T-helper 9 cell (primary cell): ENCODE measurements at places on chromosomes 2 and 18.
A peak's percentile ranks its signal among the peaks of the same experiment; 100 is the strongest.

GRCh38 chr2:216775043-216775453 is 79.7 kb upstream of the IGFBP5 start:
- DNase-seq, result no peak

GRCh38 chr2:69386789-69387734 is at the start of gene GFPT1:
Gene GFPT1 (minus strand): TSS chr2:69387227. CDS start chr2:69387071, 156 bp downstream.
- DNase-seq, result peak; percentile 90

DNA sequence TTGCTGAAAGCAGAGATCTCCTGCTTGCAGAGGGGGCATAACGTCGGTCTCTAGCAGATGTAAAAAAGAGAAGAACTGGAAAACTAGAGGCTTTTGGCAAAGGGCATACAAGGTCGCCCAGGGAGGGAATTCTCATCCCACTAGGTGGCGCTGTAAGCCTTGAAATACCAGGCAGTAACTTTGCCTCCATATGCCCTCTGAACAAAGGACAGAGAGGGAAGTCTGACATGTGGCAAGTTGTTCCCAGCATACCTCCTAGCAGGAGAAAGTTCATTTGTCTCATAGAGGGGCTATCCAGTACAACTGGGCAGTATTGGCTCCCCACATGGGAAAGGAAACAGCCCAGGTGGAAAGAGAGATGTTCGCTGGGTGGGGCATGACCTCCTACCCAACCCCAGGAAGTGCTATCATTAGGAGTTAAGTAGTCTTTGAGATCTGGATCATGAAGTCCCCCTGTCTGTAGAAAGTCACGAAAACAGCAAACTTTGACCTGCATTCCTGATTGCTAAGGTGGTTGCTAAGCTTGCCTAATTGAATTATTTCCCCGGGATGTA is 39.9 kb downstream of the STK17B start:
- peak; percentile 57 for DNase-seq

GRCh38 chr18:62182220-62182619 is 4.6 kb downstream of the PIGN start:
- no peak for DNase-seq

GRCh38 chr18:22549260-22549937 is 131.7 kb upstream of the CTAGE1 start:
- no peak for DNase-seq

- DNase-seq, result no peak
Measured at GRCh38 chr2:162219426-162219825, 23.8 kb downstream of the FAP start.

- no peak for DNase-seq
Measured at GRCh38 chr18:63905361-63905760, 2.4 kb upstream of the SERPINB10 start.

DNA sequence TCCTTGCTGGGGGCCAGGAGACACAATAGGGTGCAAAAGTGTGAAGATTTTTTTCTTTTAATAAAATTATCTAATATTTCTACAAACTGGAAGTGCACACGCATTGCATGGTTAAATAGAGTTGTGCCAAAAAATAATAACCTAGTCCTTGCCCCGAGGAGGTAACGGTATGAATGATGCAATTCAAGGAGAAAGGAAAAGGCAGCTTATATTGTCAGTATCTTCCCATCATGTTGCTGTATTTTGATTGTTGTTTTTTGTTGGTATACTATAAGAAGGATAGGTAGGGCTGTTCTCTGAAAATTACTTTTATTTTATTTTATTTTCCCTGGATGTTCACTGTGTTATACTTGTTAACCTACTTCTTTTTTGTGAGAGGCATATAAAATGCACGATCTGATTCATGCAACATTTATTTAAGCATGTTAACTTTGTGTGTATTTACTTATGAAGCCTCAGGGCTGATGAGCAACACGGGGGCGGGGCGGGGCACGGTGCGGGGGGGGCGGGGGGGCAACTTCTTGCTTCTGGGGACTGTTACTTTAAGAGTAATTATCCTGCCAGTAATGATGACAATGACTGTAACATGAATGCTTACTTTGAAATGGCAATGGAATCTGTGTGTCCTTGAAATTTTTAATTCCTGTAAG is 118.6 kb downstream of the AQP4 start:
- DNase-seq, result no peak

GRCh38 chr2:168752361-168752760 is 50.1 kb upstream of the NOSTRIN start:
- no peak for DNase-seq

- DNase-seq, result no peak
Measured at GRCh38 chr2:217244815-217245214, 385.0 kb upstream of the TNP1 start.

GRCh38 chr2:18244845-18245244 is 315.6 kb downstream of the RDH14 start:
- DNase-seq, result no peak

GRCh38 chr2:88808652-88809051 is 117.2 kb downstream of the RPIA start:
- DNase-seq, result no peak

- DNase-seq, result no peak
Measured at GRCh38 chr18:59917422-59917821, 17.6 kb downstream of the PMAIP1 start.

DNA sequence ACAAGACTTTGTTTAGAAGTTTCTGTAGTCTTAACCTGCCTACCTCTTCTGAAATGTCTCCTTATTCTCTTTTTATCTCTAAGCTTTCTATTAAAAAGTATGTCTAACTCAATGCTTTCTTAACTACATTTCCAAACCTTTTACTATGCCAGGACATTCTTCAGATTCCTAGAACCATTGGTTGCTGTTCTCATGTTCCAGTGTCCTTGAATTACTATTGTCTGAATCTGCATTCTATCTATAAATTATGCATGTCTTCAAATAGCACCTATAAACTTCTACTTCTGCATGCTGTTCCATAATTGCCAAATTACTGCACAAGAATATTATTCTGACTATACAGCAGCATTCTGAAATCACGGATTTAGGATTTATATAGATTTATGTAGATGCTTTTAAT is 166.0 kb upstream of the VWC2L start:
- DNase-seq, result no peak
